Activated T-cell treated with anti-CD3 and anti-CD28 coated beads, Interleukin-2, amount 50 U/mL, for 4 hours (primary cell): ENCODE measurements at places on chromosomes 3 and 15. TPM values are rescaled to one million over a fixed set of nuclear protein-coding genes. Genes with fewer than 3 reads are reported as not detected.

ERICH6 gene
- total RNA-seq, result not detected

MYZAP gene
- not detected for total RNA-seq

GOLGA8Q gene
- total RNA-seq, result not detected

DYNLT2B gene
- total RNA-seq, result 6.0 TPM

RNF168 gene
- 20.9 TPM for total RNA-seq

XCR1 gene
- not detected for total RNA-seq

FAM227B gene
- 1.6 TPM for total RNA-seq

CHRNB4 gene
- total RNA-seq, result not detected

DNA sequence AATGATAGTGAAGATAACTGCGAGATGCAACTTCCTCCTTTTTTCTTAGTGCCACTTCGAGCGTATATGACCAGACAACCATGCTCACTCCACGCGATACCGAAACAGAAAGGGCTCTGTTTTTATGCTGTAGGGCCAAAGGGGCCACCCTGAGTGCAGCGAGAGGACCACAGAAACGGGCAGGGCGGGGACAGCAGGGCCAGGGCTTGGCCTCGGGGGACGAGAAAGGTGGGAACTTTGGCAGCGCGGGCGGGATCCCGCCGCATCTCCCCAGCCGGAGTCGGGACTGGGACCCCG lies 483 bp downstream of the VPS13C start:
- DNase-seq, result peak; percentile 35

GRCh38 chr15:58543664-58544335 lies 112.0 kb downstream of the LIPC start:
- no peak for DNase-seq

GRCh38 chr15:61387675-61388074 lies 158.6 kb upstream of the RORA start:
- no peak for DNase-seq

GRCh38 chr3:186444974-186445373 lies 82.9 kb upstream of the DGKG start:
- DNase-seq, result no peak

DNA sequence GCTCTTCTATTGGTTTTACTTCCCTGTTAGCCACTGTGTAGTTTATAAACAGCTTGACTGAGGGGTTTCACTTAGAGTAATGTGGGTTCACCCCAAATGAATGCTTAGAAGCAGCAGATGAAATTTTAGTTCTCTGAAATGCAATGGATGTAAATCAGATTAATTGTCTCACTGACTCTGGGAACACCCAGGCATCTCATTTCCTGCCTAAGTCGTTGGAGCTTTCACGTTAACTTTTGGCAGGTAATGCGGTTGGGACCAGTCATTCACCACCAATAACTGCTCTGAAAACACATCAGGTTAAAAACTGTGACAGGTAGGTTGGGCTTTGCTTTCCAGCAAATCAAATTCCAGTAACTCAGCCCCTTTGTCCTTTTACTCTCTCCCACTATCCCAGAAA lies 775.4 kb downstream of the NTRK3 start:
- no peak for DNase-seq

GRCh38 chr3:170816341-170816740 lies 53.7 kb downstream of the RPL22L1 start:
- no peak for DNase-seq

DNA sequence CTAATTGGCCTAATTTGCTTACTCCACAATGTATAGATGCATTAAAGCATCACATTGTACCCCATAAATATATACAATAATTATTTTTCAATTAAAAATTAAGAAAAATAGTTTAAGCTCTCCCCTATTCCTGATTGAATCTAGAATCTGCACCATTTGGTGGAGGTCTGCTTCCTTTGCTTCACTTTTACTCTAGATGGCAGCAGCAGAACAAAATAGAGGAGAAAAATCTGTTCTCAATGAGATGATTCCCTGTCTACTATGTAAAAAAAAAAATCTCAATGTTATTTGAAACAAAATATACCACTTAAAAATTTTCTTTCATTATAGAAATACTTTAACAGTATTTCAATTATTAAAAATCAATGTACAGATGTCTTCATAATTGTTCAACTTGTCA lies 109.6 kb upstream of the FXR1 start:
- no peak for DNase-seq

GRCh38 chr3:106371971-106372805 lies 503.4 kb upstream of the CBLB start:
- no peak for DNase-seq

- no peak for DNase-seq
Observed at GRCh38 chr3:126855374-126855773, 127.5 kb upstream of the PLXNA1 start.

- no peak for DNase-seq
Observed at GRCh38 chr15:31020542-31020941, 29.1 kb upstream of the MTMR10 start.

- no peak for DNase-seq
Observed at GRCh38 chr15:96672629-96673028, 342.1 kb downstream of the NR2F2 start.

DNA sequence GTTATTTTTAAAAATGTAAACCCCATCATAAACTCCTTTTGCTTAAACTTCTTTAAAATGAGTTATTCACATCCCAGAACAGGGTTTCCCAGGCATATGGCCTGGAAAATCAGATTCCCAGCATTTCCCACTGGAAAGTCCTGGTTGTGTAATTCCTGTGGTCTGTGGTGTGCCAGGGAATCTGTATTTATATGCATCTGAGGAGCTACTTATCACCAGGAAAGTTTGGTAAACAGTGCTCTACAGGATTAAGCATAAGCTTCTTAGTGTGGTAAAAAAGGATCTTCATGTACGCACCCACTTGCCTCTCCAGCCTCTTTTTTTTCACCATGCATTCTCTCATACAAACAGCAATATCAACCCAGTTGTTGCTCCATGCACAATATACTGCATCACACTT lies 28.2 kb downstream of the MEIS2 start:
- no peak for DNase-seq
